ENCODE measurements at places on chromosomes 11 and 22.

GRCh38 chr11:134142536-134142935, 73.7 kb downstream of the JAM3 start:
- no peak for DNase-seq

DNA sequence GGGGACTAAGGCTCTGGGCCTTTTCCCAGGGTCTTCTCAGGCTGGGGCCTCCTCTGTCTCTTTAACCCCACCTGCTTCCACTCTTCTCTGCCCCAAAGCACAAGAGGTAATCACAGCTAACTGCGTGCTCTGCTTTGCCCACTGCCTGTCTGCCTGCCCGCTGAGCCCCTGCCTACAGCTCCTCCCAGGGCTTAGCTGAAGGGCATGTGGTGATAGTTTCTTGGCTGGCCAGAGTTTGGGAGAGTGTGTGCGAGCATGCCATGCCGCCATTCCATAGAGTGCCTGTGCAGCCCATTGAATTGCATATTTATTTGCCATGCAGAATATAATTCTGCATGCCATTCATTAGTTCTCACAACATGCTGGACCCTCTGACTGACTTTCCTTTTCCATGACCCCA, 32.5 kb downstream of the PHLDB1 start:
- no peak for DNase-seq

DNA sequence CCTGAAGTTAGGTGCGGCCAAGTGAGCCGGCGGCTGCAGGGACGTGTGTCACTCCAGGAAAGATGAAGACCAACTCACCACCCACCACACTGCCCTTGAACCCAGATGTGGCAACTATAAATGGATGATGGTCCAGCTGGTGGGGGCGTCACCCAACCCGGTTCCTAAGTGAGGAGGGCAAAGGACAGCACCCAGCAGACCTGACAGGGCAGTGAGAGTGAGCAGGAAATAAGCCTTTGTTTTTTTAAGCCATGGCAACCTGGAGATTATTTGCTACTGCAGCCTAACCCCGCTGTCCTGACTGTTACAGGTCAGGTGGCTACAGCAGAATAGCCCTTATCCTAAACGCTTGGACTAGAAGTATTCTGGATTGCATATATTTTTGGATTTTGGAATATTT, 228.9 kb downstream of the CTTN start:
- DNase-seq = no peak

DNA sequence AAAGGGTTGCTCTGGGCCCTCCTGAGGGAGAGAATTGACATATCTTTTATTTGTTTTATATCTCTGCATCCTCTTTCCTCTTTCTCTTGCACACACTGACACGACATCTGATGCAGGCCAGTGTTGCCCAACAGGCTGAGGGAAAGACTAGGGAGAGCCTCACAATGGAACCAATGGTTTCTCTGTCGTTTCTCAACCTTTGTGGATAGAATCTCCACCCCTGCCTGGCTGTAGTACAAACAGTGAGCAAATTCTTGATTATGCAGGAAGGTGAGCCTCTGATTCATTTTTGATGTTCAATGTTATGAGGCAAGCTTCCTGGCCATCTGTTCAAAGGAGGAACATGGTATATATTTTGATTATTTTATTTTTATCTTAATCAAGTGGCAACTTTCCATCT, 49.8 kb upstream of the PLET1 start:
- no peak for DNase-seq

GRCh38 chr22:26898946-26899605, 241.7 kb downstream of the MIAT start:
- no peak for DNase-seq

DNA sequence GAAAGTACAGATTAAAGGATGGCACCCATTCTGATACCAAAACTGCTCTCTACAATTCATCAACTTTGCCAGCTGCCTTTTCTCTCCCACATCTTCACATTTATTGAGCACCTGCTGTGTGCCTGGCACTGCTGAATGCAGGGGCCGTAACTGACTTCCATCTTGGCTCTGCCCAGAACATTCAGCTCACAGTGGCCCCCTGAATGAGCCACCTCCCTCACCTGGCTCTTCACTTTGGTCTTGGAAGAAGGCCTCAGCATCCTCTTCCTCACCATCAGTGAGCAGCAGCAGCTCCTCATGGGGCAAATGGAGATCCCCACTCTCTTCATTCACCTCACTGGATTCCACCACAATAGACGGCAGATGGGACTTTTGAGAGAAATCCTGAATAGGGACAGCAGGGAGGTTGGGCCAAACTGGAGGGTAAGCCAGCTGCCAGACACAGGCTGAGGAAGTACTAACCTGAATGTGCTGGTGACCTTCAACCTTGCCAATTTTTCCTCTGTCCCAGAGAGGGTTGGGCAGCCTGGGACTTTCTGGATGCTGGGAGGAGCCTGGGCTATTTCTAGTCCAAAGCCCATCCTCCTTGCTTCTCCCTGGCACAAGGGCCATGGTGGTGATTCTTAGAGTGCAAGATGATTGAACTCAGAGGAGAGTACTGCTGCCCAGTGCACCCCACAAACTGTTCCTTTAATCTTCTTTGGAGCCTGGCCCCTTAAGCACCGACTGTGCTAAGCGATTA, 1.9 kb upstream of the UQCC3 start:
- DNase-seq = no peak

DNA sequence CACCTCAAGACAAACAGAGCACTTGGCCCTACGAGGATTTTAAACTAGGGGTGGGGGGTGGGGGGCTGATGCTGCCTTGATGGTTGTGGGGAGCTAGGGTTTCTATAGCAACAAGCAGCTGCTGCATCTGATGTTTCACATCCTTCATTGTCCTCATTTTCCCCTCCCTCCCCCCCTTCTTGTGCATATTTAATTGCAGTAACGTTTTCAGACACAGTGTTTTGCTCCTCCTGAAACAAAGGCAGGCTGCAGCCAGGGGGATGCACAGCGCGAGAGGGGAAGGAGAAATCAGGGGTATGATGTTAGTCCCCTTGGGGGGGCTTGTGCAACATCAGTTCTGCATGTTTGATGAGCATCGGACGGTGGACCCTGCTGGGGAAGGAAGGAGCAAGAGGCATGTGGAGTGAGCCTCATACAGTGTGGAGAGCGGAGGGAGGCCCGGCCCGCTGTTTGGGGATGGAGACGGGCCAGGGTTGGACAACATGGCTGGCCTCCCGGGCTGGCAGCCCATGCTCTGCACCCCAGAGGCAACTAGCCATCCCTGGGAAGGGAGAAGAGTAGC, 208.3 kb downstream of the CEP164 start:
- no peak for DNase-seq

Measured in ACHN (cell line).